ENCODE measurements at places on chromosomes 5 and 9.

GRCh38 chr9:27528886-27529315, 713 bp downstream of the MOB3B start:
- peak; percentile 29 for DNase-seq

DNA sequence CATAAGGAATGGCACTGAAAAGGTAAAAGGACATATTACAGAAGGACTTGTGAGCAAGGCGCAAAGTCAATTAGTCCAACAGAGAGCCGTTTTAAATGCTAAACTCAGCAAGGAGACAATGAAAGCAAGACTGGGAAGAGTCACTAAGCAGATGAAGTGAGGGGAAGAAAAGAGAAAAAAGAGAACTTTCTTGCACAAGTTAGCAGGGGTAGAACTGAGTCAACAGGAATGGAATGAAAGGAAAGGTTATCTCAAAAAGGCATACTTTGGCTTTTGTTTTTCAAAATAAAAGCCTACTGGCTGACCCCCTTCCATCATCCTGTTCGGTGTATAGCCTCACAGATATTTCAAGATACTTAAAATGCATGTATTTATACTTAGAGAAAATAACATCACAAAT, 75.0 kb downstream of the NR6A1 start:
- peak; percentile 86 for DNase-seq

- DNase-seq: no peak
These were observed 98.6 kb upstream of the SLC25A48 start for GRCh38 chr5:135735831-135736230.

GRCh38 chr9:120569556-120569955, 10.4 kb downstream of the CDK5RAP2 start:
- DNase-seq: no peak

GRCh38 chr9:7549249-7549648, 250.3 kb downstream of the DMAC1 start:
- no peak for DNase-seq

DNA sequence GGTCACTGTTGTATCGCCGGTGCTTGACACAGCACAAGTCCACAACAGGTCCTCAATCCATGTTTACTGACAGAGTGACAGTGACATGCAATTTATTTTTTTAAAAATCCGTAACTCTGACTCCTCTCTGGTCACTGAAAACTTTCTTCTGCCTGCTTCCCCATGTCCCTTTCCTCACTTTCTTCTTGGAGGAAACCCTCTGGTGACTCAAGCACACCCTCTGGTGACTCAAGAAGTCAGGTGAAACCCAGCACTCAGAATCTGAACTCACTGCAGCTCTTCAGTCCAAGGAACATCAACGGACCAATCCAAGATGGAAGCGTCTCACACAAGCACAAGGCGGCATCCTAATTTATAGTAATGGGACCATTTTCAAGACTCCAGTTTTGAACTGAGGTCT, 245.9 kb downstream of the FSTL4 start:
- no peak for DNase-seq

GRCh38 chr5:150960791-150961396, 56.1 kb upstream of the ZNF300 start:
- no peak for DNase-seq

DNA sequence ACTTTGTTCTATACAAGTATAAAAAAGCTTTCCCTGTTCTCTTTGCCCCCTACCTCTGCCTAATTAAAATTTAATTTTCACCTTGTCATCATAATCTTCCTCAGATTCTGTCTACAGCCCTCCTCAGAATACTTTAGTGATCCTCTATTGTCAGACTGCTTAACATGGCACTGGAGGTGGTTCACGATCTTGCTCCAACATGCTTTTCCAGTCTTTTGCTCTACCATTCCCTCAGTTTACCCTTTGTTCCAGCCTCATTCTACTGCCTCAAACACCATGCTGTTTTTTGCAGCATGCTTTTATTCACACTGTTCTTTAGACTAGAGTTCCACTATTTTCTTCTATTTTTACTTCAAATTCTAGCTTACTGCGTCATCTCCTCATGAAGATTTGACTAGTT, 10.4 kb downstream of the ALDH1A1 start:
- no peak for DNase-seq

- no peak for DNase-seq
These were observed 86.1 kb downstream of the DEPDC1B start for GRCh38 chr5:60613826-60614225.

GRCh38 chr5:96816411-96816939, 8.7 kb upstream of the ERAP1 start:
- peak; percentile 75 for DNase-seq
